HFF-Myc (cell line): ENCODE measurements at places on chromosomes 7 and 10.

DNA sequence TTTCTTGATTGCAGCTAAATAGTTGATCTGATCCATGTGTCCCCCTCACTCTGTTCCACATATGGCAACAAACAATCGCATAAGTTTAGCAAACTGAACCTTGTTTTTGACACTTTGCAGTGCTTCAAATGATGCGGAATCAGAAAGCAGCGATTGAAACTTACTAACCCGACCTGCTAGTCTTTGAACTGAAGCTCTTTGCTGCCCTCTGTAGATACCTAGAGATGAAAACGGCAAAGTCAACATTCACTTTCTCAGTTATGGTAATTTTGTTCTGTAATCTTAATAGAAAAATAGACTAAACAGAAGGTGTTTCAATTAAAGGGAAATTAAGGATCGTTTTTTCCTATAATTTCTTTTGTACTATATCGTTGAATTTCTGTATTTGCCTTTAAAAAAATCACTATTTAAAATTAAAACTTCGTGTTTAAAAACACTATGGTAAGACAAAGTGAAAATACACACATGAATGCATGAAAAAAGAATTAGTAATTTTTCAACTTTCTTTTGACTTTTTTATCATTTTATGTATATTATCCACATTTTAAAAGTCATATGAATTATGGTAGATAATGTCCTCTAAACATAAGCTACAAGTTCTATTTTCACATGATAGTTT is 276.5 kb downstream of the MAGI2 start:
- DNase-seq: peak; percentile 61

- DNase-seq: no peak
Measured at GRCh38 chr10:92278996-92279696, 11.7 kb downstream of the CPEB3 start.

DNA sequence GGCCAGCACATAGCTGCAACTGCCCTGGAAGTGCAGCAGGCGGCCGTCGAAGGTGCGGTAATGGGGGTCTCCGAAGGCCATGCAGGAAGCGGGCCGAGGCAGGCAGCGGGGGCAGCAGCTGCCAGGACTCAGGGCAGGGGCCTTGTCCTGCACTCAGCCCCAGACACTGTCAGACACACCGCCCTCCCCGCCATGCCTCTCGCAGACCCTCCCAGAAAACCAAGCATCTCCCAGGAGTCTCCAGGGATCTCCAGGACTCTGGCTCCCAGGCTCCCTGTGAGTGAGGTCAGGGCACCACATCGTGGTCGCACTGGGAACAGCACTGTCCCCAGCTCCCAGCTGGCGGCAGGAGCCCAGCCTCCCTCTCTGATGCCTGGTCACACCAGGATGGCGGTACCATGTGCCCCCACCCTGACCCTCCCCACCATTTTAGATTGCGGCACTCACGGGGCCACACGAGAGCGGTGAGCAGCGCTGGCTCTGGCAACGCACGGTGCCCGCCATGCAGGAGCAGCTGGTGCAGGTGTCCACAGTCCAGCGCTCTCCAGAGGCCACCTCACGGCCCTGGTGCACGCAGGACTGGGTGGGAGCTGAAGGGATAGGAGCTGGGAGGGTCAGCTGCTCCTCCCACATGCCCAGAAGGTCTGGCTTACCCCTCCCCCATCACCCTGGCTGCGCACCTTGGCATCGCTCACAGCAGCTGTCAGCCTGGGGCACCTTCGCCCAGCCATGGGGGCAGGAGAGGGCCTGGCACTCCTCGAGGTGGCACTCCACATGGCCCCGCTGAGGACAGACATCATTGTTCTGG is 17.5 kb downstream of the ATP6V1F start:
- no peak for DNase-seq

DNA sequence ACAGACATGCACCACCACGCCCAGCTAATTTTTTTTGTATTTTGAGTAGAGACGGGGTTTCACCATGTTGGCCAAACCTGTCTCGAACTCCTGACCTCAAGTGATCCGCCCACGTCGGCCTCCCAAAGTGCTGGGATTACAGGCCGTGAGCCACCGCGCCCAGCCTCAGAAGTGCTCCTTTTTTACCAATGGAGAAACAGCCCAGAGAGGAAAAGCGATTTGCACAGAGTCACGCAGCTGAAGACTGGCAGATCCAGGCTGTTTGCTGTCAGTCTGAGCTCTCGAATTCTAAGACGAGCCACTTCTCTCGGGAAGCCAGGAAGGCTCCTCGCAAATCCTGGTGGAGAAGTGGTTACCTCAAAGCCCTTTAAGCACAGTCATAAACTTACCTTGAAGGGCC is 57.4 kb upstream of the SDK1 start:
- no peak for DNase-seq

GRCh38 chr7:99794585-99795502 is 10.9 kb upstream of the CYP3A4 start:
- peak; percentile 7 for DNase-seq

GRCh38 chr10:114642729-114643128 is 15.3 kb downstream of the ABLIM1 start:
- DNase-seq: no peak

GRCh38 chr7:71285571-71286145 is 153.7 kb downstream of the GALNT17 start:
- no peak for DNase-seq

DNA sequence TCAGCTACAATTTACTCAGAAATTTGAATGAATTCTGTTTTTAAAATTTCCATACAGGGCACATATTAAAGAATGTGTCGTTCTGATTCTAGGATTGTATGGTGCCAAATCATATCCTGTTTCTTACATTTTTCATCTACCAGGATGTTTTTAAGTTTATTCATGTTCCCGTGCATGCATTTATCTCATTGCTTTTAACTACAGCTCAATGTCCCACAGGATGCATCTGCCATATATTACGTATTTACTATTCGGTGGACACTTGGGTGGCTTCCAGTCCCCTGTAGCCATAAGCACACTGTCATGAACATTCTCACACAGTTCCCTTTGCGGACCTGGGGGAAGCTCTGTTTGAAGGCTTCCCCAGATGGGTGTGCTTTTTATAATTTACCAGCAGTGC is 122.3 kb downstream of the CCDC71L start:
- DNase-seq: no peak

DNA sequence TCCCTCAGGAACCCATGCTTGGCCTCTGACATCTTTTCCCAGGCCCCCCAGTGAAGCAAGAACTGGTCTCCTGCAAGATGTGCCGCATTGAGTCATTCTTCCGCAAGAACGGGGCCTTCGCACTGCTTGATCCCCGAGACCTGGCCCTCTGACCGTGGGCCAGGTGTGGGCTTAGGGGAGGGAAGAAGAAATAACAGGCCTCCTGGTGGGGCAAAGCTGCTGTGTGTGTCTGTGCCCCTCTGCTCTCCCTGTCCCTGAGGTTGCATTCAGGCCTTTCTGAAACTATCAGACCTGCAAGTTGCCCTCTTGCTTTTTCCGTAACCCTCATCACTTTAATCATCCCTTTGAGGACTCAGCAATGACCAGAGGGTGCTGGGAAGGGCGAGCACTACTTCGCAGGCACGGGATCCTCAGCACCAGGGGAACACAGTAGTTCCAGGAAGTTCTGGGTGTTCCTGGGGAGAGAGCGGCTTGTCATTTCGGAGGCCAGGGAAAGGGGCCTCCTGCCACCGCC is 6.0 kb downstream of the ATP6V1F start:
- DNase-seq: no peak

DNA sequence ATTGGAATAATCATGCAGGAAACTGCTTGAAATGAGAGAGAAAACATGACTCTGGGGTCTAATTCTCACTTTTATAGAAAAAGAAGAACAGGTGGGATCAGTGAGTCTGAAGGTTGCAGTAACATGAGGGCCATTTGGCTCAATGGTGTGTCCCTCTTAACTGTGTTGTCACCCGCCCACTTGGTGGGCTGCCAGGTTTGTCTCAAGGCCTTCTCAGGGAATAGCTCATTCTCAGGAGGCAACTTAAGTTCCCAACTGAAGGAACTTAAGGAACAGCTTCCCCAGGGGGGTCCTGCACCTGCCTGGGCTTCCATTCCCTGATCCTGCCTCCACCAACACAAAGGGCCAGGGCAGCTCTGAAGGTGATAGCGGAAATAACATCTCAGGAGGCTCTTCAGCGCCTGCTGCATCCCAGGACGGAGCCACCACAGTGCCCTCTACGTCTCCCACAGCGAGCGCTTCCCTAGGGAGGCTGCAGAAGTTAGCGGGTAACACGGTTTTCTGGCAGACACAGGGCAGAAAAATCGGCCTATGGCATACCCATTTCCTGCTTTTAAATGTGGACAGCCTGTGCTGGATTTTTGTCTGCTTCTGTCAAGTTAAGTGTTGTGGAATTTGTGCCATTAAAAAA is 88.8 kb downstream of the ZRANB1 start:
- DNase-seq: no peak

DNA sequence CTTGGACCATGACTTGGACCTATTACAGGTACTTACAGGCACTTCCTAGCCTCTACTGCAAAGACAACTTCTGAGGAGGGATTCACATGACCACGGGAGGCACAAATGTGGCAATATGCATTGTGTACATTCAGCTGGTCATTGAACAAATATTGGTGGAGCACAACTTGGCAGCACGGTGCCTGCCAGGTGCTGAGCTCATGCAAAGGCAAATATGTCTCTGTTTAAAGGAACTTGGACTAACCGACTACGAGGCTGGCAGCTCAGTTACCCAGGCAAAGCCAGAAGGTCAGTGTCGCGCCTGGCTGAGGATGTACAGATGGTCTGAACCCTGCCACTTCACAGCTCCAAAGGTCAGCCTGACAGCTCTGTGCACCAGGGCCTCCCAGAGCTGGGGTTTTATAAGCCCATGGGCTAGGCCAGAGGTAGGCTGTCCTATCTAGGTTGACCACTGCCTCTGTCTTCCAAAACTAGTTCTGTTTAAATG is 6.1 kb downstream of the DENND11 start:
- DNase-seq: no peak

DNA sequence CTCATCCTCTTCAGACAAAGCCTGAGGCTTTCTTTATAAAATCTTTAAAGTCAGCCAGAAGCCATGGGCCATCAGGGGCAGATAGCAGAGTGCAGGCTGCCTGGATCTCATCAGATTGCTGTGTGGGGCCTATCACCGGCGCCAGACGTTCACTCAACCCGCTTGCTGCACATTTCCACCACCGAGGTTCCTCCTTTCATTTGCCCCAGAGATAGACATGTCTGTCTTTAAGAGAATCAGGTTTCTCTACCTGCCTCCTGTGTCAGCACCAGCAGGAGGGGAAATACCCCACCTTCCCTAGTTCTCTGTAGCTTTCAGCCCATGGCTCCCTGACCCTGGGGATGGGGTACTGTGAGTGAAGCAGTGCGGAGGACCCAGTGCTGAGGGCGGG is 22.0 kb downstream of the SLC18A2 start:
- no peak for DNase-seq

DNA sequence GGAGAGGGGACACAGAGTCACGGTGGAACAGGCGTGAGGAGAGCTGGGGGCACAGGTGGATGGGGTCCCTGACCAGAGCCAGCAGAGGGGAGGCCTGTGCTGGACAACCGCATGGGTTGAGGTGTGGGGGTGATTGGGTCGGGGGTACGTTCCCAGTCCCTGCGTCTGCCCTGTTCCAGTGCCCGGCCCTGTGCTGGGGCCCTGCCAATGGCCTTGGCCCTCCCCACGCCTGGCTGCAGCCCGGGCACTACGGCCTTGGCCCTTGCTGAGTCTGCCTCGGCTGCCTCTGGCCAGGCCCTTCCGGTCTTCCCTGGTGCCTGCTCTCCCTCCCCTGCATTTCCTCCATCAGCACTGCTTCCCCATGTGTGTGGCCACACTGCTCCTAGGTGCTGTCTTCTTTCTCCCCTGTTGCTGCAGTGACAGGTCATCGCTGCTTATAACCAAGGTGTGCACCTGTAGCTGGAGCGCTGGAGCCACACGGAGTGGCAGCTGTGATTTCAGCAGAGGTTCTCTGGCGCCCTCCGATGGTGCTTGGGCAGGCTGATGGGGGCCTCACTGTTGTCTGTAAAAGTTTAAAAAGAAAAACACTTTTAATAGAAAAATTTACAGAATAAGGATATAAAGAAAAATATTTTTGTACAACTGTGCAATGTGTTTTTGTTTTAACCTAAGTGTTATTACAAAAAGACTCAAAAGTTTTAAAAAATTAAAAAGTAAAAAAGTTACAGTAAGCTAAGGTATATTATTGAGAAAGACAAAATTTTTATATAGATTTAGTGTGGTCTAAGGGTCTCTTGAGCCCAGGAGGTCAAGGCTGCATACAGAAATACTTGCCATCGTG is 45.2 kb upstream of the BHLHA15 start:
- no peak for DNase-seq

- DNase-seq: peak; percentile 30
Measured at GRCh38 chr10:31353574-31353973, 34.6 kb downstream of the ZEB1 start.

DNA sequence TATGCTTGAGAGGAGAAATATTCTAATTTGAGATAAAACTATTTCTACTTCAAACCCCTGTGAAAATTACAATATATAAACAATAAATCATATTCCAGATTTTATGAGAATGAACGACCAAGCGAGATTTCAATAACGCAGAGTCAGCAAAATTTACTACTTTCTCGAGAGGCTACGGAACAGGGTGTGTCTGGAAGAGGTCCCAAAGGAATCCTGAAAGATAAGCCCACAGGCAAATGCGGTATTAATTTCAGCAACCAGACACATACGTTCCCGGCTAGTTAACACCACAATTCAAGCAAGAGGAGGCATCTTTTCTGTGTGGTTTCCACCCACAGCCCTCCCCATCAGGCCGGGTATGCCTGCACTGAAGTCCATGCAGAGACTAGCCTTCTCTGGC is 26.4 kb downstream of the BEND7 start:
- no peak for DNase-seq

GRCh38 chr10:26464632-26465280 is 26.6 kb downstream of the APBB1IP start:
- DNase-seq: no peak

GRCh38 chr10:63464402-63465292 is 1.1 kb downstream of the JMJD1C start:
- DNase-seq: no peak

GRCh38 chr7:150753826-150754603 is 16.8 kb downstream of the GIMAP5 start:
- no peak for DNase-seq

- no peak for DNase-seq
Measured at GRCh38 chr7:97871659-97872024, 566 bp downstream of the ASNS start.

- no peak for DNase-seq
Measured at GRCh38 chr7:114531326-114531725, 116.7 kb downstream of the FOXP2 start.

GRCh38 chr7:1255080-1255816 is 22.6 kb downstream of the UNCX start:
- no peak for DNase-seq

- no peak for DNase-seq
Measured at GRCh38 chr7:102211590-102212550, 74.8 kb upstream of the SH2B2 start.

DNA sequence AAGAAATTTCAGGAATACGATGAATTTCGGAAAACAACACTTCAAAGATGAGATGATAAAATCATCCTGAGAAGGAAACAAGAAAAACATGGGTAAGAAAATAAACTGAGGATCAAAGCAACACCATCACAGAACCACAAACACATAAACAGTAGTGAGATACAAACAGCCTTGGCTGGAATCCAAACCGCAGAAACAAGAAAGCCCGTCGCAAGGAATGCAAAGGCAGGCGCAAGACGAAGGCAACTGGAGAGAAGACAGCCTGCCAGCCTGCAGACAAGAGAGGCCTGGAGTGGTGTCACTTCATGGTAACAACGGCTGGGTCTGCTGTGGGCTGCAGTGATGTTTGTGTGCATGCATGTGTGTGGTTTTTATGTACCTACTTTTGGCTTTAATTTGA is 61.8 kb upstream of the DRGX start:
- peak; percentile 21 for DNase-seq
